Kidney epithelial cell (primary cell): ENCODE measurements at places on chromosomes 2 and 18. TPM values are rescaled to one million over a fixed set of nuclear protein-coding genes. Genes with fewer than 3 reads are reported as not detected.

Gene EIPR1
- 62.2 and 67.2 TPM in 2 replicates for total RNA-seq

DNA sequence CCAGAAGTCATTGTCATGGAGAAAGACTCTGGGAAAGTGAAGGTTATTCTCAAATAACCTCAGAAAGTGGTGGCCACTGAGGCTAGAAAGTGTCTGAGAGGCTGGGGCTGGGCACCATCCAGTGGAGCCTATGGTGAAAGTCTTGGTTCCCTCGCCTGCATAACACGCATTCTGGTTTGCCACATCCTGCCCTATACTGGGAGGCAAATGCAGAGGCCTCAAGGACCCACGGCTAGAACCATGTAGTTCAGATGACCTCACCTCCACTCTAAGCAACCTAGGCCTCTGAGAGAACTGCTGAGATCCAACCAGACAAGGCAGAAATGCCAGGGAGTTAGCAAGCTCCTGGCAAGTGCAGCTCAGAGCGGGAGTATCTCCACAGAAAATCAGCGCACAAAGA is 5.1 kb downstream of the ITGB6 start:
- DNase-seq = no peak

- DNase-seq = no peak
Measured at GRCh38 chr2:196012314-196012713, 56.3 kb downstream of the DNAH7 start.

GRCh38 chr2:236517251-236518031 is 52.2 kb upstream of the ACKR3 start:
- no peak for DNase-seq

GRCh38 chr2:12587729-12588522 is 128.8 kb upstream of the TRIB2 start:
- DNase-seq = peak; percentile 85
